Stimulated activated CD8-positive, alpha-beta memory T cell treated with anti-CD3 and anti-CD28 coated beads, Interleukin-4, amount 100 ng/mL, for 48 hours (primary cell): ENCODE measurements at places on chromosomes 6 and 20.

GRCh38 chr6:166206510-166207283 lies 39.0 kb upstream of the TBXT start:
- no peak for DNase-seq

- no peak for DNase-seq
Observed at GRCh38 chr20:40880063-40880728, 148.4 kb upstream of the TOP1 start.

DNA sequence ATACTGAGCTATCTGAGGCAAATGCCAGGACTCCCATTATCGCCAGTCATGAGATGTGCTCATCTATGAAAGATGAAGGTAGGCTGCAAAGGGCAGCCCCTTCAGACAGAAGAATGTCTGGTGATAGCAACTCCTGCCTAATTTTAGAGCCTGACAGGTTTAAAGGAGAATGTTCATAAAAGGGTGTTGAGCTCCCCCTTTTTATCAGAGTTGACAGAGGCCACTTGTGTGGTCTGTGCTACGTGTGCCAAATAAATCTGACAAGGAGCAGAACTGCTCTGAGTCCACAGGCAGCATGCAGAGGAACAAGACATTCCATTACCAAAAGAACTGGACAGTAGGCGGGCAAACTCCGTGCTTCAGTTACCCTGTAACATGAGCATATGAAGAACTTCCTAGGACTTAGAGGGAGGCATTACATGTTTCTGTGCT lies 101.8 kb downstream of the PREP start:
- DNase-seq = no peak

GRCh38 chr20:63917811-63918210 lies 22.9 kb downstream of the DNAJC5 start:
- no peak for DNase-seq

GRCh38 chr6:24779416-24780016 lies 4.8 kb downstream of the GMNN start:
- DNase-seq = no peak

- no peak for DNase-seq
Observed at GRCh38 chr6:43827898-43828297, 57.9 kb downstream of the VEGFA start.

GRCh38 chr6:105814745-105815536 lies 271.2 kb upstream of the PRDM1 start:
- no peak for DNase-seq

- DNase-seq = no peak
Observed at GRCh38 chr6:109531446-109531845, 48.4 kb upstream of the ZBTB24 start.

GRCh38 chr6:35411066-35411465 lies 41.1 kb upstream of the FANCE start:
- DNase-seq = no peak

DNA sequence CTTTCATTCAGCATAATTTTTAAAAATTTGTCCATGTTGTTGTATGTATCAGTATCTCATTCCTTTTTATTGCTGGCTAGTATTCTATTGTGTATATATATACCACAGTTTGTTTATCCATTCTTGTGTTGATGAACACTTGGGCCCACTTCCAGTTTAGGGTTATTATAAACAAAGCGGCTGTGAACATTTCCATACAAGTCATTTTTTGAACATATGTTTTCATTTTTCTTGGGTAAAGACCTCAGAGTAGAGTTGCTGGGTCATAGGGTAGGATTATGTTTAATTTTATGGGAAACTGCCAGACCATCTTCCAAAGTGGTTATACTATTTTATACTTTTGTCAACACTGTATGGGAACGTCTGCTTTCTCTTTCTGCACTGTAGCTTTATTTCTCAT lies 55.3 kb downstream of the RBM24 start:
- no peak for DNase-seq

DNA sequence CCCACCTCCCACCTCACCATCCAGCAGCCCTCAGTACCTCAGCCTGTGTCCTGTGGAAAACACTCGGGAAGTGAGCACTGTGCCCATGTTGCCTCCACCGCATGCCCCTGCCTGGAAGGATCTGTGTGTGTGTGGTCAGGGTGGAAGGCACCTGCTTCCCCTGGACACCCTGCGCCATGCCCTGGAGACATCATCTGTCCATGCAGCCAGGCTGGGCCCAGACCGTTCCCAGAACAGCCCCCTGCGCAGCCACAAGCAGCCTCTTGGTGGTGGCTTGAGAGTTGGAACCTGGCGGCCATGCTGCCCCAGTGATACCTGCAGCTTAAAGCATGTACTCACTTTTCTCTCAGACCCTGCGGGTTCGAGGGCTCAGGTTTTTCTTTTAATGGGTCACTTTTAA lies 34.9 kb upstream of the SLC22A1 start:
- DNase-seq = no peak

DNA sequence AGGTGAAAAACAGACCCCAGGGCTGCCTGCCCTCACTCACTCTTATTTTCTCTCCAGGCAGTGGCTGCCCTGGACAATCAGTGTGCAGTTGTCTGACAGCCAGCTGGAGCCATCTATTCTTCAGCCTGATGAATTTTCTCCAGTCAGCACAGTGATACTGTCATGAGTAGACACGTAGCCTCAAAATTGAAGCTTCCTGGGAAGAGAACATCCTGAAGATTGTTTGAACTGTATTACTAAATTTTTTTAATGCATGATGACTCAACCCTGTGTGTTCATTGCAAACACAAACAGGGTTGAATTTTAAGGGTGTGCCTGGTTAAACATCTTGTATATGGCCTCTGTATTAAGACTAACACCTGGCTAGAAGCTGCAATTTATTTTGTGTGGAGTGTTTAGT lies 49.8 kb upstream of the STXBP5 start:
- DNase-seq = no peak

DNA sequence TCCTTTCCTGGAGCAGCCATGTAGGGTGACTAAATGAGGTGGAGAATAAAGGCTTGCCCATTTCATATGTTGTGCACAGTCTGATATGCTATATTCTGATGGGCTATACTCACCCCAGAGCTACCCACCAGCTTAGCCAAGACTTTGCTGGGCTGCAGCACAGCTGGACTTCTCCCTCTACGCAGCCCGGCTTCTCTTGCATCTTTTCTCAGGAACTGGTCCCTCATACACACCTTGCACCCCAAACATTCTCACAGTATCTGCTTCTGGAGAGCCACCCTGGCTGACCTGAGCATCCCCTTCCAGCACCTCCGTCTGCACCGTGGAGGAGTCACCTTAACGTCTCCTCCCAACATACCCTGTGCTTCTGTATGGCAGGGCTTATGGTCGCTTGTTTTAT lies 150.8 kb upstream of the PMEPA1 start:
- DNase-seq = no peak

DNA sequence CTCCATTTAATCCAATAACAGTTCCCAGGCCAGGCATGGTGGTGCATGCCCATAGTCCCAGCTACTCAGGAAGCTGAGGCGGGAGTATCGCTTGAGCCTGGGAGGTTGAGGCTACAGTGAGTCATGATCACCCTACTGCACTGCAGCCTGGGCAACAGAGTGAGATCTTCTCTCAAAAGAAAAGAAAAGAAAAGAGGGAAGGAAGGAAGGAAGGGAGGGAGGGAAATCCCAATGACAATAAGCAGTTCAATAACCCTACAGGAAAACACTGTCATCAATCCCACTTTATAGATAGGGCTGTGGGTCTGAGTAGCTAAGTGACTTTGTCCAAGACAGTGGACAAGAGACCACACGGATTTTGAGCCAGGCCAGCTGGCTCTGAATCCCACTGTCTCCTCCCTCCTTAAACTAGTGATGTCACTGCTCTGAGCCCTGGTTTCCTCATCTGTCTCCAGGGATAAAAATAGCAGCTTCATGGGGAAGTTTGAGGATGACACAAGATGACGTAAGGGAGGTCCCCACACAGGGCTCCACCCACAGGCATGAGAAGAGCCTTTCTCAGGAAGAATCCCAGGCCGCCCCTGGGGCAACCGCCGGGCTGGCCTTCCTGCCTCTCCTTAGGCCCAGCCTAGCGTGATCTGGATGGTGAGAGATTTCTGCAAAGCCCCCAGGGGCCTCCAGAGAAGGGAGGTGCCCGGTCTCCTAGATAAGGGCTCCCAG lies 7.2 kb upstream of the TRIB3 start:
- no peak for DNase-seq

- no peak for DNase-seq
Observed at GRCh38 chr6:93550551-93551276, 131.4 kb upstream of the EPHA7 start.

GRCh38 chr6:149213829-149214228 lies 103.7 kb upstream of the TAB2 start:
- no peak for DNase-seq

DNA sequence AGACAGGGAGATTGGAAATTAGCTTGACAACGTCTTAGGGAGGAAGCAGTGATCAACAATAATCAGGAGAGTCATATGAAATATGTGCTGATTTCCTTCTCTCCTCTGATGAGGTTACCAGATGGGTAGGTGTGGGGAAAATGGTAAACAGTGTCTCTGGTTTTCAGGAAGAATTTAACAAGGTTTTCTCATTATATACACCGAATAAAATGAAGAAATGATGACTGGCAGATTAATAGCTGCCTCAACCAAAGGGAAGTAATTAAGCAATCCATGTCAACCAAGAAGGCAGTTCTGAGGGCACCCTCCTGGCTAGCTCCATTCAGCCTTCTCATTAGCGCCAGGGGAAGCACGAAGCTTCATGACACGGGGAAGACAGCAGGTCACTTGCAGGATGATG lies 12.7 kb upstream of the RAMACL start:
- no peak for DNase-seq

DNA sequence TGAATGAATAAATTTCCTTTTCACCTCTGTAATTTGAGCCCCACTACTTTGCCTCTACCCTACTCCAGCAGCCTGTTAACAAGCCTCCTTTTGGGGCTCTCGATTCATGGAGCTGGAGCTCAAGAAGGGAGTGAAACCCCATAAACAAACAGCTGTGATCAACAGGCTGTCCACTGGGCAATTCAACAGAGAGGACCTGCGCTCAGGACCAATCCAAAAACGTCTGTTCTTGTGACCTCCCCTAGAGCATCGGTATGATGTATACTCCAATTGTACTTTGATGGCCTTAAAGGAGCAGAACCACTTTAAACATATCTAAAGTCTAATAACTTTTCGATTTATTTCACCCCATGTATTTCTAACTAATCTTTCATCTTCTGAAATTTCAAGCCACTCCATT lies 37.4 kb downstream of the HIVEP2 start:
- no peak for DNase-seq

- DNase-seq = no peak
Observed at GRCh38 chr6:169229615-169230321, 23.9 kb downstream of the THBS2 start.

DNA sequence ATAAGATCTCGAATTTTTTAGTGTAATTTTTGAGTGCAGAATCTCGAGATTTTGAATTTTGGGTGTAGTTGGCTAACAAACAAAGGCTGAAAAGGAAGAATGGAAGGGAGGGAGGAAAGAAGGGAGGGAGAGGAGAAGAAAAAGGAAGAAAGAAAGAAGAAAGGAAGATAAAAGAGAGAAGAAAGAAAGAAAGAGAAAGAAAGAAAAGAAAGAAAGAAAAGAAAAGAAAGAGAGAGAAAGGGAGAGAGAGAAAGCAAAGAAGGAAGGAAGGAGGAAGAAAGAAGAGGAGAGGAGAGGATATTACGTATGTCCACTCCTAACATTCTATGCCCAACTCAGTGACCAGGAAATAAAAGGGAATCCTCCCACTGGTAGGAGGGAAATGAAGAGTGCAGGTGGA lies 169.6 kb downstream of the TBXT start:
- no peak for DNase-seq

DNA sequence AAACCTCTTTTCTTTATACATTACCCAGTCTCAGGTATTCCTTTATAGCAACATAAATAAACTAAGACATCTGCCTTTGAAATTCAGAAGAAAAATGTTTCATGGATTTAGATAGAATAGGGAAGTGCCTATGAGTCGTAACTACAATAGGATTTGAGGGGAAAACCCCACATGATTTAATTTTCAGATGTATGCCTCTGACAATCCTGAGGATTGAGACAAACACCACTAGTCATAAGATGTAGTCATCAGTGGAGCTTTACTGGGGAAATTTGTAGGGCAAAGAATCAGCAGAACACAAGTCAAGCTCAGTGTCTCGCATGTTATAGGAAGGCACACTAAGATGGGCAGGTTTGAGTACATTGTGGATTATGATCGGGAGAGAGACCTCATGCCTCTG lies 566.4 kb downstream of the BMP2 start:
- DNase-seq = no peak

DNA sequence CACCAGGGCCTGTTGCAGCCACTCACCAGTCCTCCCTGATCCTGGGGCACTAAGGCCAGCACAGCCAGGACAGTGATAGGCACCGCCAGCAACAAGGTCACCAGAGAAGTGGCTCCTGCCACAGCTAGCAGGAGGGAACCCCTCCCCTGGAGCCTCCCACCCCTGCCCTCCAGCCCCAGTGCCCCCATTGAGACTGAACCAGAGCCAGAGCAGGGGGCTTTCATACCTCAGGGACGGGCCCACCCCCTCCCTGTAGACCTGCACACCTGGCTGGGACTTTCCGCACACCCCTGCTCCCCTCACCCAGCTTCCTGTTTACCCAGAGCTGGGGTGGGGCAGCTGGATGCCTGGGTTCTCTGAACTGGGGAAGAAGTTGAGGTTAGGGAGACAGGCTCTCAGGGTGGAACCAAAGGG lies at the start of gene LTB:
Gene LTB, minus strand, starts transcription at position 195 of the 414 bp plus-strand sequence. Its CDS starts 7 bp downstream, at position 188.
- DNase-seq = peak; percentile 60

- DNase-seq = no peak
Observed at GRCh38 chr20:16058268-16058667, 515.0 kb downstream of the KIF16B start.

DNA sequence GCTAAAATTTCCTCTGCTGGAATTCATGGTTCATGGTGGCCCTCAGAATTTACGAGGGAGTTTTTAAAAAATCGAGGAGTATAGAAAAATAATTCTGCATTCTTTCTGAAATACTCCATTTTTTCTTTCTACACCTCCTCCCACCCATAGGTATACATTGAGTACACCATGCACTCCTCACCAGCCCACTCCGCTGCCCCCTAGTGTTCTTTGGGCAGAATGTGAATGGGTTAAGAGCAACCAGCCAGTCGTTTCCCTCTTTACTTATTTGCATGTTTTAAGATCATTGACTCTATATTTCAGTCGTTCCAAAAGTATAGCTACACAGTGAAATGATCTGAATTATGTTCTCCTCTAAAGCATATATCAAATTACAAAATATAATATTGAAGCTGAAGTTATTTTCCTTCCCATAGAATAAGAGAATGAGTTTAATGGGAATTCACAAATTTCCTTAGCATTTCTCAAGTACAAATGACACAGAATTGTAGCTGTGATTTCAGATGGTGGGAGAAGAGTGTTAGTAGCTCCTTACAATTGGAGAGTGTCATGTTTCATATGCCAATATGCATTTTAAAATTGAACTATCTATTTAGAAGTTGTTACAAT lies 977.7 kb upstream of the SLC35B3 start:
- peak; percentile 28 for DNase-seq
